ENCODE measurements at places on chromosomes 5 and 9.

- DNase-seq, result no peak
Measured at GRCh38 chr9:124873664-124874063, 11.7 kb downstream of the ARPC5L start.

GRCh38 chr5:88552426-88552825 is 283.8 kb upstream of the TMEM161B start:
- no peak for DNase-seq

DNA sequence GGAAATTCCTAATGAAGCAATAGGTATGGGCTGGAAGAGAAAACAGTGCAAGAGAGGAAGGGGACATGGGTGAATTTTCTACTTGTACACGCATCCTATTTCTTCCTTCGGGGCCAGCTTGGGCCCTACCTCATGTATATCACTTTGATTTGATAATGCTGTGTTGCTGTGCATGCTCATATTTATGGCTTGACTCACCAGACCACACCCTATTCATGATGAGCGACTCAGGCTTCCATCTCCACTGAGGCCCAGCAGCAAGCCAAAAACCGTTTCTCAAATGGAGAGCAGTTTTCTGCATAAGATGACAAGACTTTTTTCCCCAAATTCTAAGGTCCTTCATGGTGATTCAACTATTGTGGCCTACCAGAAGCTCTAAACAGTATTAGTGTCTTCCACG is 2039.1 kb upstream of the CDH9 start:
- DNase-seq, result no peak

DNA sequence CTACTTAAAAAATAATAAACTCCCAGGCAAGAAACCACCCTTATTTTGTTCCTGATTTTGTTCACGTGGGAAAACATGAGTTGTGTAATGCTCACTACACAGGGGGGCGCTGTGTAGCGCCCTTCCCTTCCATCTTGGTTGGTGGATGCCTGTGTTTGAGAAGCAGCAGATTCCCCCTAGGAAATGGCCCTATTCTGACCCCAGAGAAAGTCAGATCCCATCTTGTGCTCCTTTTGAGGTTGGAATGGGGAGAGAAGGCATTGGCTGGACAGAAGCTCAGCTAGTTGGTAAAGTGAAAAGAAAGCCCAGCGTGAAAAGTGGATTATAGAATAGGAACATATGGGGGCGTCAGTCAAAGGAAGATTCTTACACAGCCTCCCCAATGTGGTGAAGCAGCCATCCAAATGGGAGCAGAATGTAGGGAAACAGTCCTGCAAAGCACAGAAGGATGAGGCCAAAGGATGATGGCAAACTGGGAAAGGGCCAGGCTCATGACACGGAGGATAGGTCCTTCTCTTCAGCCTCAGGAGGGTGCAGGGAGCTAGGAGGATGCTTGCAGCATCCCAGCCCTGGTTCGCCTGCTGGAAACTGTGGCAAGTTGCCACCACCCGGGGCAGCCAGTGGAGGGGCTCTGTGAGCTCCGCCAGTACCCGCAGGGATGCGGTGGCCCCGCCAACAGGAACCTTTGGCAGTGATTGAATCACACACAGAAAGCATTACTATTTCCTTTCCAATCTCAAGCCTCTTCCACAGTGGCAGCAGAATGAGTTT is 314.2 kb upstream of the DAP start:
- DNase-seq, result no peak

DNA sequence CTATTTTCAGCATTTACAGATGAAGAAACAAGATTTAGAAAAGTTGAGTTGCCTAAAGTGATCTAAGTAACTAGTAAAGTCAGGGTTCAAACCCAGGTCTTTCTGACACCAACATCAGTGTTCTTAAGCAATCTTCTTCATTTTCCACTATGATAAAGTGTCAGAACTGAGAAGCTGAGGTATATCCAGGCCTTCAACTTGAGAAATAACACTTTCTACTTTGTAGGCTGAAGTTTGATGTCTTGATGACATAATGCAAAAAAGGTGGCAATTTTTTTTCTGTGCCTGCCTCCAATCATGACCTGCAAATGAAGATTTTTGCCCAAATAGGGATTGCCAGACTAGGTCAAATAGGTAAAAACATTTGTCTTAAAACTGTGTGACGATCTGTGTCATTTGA is 81.3 kb downstream of the NR3C1 start:
- no peak for DNase-seq

Measured in stimulated activated CD8-positive, alpha-beta memory T cell treated with anti-CD3 and anti-CD28 coated beads, Interleukin-4, amount 100 ng/mL, for 48 hours (primary cell).